CD4-positive, alpha-beta T cell treated with Interleukin-6 at 100 ng/mL for 8 hours (primary cell): ENCODE measurements at places on chromosomes 12 and 14.

DNA sequence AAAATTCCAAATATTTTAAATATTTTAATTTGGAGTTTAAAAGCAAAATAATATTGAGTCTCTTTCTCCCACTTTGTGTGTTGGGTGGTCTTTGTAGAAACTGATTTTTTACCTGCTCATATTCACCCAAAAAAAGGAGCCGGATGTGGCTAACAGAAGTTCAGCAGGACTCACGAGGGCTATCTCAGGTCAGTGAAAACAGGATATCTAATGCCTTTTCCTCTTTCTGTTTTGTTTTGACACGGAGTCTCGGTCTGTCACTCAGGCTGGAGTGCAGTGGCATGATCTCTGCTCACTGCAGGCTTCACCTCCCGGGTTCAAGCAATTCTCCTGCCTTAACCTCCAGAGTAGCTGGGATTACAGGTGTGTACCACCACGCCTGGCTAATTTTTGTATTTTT, 30.8 kb downstream of the COA8 start:
- DNase-seq, result no peak

DNA sequence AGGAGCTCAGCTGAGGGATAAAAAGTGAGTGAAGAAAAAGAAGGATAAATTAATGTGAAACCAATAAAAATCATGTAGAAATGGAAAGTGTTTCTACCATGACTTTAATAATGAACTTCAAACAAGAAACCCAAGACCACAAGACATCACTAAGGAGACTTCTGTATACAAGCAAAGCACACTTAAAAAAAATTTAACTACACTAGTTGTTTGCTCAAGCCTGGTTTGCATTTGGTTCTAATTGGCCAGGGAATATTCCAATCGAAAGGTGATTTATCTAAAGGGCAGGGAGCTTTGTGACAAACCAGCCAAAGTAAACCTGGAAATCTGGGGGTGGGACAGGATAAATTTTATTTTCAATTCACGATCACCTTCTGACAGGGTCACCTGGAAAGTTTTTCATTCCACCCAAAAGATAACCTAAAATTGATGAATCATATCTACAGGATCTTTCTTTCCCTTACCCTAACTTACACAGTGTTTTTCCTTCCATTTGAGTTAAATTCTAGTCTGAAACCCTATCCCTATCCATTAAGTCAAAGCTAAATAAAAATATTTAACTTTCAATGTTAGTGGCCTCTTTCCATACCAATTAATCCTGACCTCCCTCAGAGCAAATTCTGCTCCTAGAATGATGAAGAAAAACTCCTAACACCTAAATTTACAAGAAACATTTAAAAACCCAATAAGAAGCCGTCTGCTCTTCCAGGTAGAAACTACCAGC, 2.6 kb downstream of the EGLN3 start:
- DNase-seq, result no peak

- no peak for DNase-seq
Measured at GRCh38 chr12:42380733-42381132, 54.8 kb downstream of the PPHLN1 start.

GRCh38 chr12:77042833-77043232, 22.5 kb downstream of the E2F7 start:
- no peak for DNase-seq

- DNase-seq, result no peak
Measured at GRCh38 chr14:85310491-85311272, 219.3 kb upstream of the FLRT2 start.

GRCh38 chr14:95490727-95491451, 25.6 kb downstream of the SYNE3 start:
- no peak for DNase-seq

DNA sequence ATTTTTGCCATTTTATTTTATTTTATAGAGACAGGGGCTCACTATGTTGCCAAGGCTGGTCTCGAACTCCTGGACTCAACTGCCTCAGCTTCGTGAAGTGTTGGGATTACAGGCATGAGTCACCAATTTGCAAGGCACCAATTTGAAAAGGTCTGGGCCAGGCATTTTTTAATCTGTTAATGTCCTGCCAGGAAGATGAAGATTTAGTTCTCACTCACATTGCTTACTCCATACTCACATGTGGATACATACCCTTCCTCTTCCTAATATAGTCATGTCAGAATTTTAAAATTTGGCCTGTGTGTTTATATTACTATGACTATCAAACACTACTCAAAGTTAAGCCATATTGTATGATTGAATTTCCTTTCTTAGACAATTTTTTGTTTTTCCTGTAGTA, 15.3 kb upstream of the EML1 start:
- no peak for DNase-seq

DNA sequence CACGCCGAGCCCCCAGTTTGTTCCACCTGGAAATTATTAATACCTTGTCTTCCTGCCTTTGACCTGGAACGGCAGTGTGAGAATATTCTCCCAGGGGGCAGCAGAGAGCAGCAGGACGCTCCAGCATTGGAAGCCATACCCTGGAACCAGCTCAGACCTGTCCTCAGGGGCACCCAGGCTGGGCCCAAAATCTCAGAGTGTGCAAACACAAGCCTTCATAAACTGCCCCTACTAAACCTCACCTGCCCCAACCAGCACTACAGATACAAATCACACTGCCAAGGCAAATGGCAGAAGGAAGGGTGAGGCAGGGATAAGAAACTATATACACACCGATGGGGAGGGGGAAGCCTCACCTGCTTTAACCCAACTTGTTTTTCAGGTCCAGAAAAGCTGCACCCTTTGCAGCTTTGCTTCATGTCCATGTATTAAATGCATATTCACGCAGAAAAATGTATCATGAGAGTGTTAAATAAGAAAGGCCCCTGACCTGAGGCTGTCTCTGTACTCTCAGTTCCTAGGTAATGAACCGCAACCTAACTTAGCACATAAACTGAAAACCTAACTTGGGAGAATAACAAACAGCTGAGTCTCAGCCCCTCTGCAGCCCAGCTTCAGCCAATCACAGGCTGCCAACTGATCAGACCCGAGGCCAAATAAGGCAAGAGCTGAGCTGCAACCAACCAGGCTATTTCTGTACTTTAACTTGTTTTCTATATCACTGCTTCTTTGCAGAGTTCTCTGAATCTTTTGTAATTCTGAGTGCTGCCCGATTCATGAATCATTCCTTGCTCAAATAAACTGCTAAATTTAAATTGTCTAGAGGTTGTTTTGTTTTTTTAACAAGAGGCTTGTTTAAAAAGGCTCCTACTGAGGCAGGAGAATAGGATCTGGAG, 130.1 kb downstream of the SPTSSA start:
- DNase-seq, result peak; percentile 42

- DNase-seq, result no peak
Measured at GRCh38 chr12:130669797-130670196, 46.3 kb downstream of the RIMBP2 start.

DNA sequence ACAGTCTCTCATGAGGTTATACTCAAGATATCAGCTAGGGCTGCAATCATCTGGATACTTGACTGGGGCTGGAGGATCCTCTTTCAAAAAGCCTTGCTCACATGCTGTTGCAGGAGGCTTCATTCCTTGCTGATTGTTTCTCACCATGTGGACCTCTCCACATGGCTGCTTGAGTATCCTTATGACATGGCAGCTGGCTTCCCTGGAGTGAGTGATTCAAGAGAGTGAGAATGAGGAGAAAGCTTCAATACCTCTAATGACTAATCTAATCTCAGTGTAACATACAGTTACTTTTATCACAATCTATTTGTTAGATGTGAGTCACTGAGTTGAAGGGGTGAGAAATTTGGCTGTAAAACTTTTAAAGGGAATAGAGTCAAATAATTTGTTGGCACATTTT, 14.4 kb upstream of the SDR39U1 start:
- DNase-seq, result no peak

GRCh38 chr12:12244341-12244740, 22.5 kb downstream of the LRP6 start:
- no peak for DNase-seq

GRCh38 chr12:6347367-6348338, 5.8 kb upstream of the TNFRSF1A start:
- no peak for DNase-seq

- DNase-seq, result no peak
Measured at GRCh38 chr12:107973950-107974349, 155.1 kb upstream of the WSCD2 start.

DNA sequence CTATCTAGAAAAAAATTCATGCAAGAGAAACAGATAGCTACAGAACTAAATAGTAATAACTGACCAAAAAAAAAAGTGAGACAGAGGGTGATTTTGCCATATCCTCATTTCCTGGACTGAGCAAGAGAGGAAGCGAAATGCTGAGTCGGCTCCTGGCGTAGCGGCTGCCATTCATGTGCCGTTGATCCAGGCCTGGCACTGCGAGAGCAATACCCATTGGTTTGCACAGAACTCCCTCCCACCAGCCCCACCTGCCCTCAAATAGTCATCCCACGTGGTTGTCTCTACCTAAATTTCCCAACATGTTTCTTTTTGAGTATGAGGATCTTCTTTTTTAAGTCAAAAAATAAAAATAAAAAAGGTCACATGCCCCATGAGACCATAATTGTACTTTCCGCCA, 9.4 kb upstream of the WNT5B start:
- no peak for DNase-seq

- DNase-seq, result peak; percentile 76
Measured at GRCh38 chr12:6953442-6954315, 2.5 kb downstream of the PTPN6 start.

DNA sequence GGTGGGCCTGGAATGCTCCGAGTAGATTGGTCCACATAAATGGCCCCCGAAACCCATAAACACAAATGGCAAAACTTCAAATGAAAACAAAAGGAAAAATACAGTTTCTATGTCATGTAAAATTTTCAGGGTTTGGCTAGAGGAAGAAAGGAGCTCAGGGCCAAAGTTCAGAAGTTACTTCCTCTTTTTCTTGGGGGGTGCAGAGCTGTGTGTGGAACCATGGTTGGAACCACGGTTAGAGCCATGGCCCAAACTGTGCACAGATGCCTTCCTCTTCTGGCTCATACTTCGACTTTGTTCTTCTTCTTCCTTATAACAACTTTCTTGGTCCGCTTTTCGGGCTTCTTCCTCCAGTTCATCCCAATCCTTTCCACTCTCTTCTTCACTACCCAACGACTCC, 51.7 kb downstream of the MGST1 start:
- no peak for DNase-seq
